ENCODE measurements at places on chromosomes 6 and 20. TPM values are rescaled to one million over a fixed set of nuclear protein-coding genes. Genes with fewer than 3 reads are reported as not detected.

DNA sequence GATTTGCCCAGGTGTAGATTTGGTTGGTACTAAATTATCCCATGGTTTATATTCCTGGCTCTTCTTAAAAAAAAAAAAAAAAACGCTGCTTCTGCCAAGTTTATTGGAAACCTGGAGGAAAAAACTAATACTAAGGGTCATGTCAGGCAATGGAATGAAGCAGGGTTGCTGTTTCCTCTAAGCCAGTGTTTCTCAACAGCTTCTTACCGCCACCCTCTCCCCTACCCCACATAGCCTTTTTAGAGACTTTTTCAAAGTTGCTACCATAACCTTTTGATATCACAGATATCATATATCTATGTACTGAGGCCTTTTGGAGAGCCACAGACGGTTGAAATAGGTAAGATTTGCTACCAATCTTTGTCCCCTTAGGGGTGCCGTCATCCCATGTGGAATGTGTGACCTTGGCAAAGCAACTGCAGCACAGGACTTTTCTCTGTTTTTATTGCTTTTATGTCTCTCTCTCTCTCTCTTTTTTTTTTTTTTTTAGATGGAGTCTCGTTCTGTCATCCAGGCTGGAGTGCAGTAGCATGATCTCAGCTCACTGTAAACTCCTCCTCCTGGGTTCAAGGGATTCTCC is 35.0 kb downstream of the SYTL3 start:
- H3K27me3 ChIP-seq, result no peaks in the 10 kb centered on the region
- H3K36me3 ChIP-seq, result no peaks in the 10 kb centered on the region
- no peak overlapping the region for H3K27ac ChIP-seq
- H3K4me3 ChIP-seq, result no peak overlapping the region

GRCh38 chr6:24851086-24851485 is 52.4 kb upstream of the ARMH2 start:
- DNase-seq, result no peak
- H3K4me3 ChIP-seq, result no peak overlapping the region
- H3K4me1 ChIP-seq, result no peaks in the 10 kb centered on the region
- no peak overlapping the region for H3K27ac ChIP-seq
- H3K36me3 ChIP-seq, result peaks cover 2% of the 10 kb centered on the region

DNA sequence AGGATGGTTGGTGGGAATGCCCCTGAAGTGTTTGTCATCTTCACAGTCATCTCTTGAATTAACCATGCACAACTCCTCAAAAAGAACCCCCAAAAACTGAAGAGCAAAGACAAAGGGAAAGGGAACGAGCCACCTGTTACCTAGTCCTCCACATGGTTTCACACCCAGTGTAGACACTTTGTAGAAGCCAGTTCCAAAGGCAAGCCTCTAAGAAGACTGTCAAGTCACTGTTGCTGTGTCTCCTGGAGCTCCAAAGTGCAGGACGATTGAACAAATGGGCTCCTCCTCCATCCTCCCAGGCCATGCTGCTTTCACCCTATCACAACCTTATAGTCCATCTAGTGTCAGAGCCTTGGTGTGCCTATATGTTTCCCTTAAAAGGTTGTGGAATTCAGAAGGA is 277.6 kb upstream of the PRDM1 start:
- no peaks in the 10 kb centered on the region for H3K36me3 ChIP-seq
- peaks cover 18% of the 10 kb centered on the region for H3K4me1 ChIP-seq
- no peak overlapping the region for H3K27ac ChIP-seq
- no peak for DNase-seq
- H3K4me3 ChIP-seq, result no peak overlapping the region
- no peaks in the 10 kb centered on the region for H3K27me3 ChIP-seq

Gene RFX6
- not detected for total RNA-seq

DNA sequence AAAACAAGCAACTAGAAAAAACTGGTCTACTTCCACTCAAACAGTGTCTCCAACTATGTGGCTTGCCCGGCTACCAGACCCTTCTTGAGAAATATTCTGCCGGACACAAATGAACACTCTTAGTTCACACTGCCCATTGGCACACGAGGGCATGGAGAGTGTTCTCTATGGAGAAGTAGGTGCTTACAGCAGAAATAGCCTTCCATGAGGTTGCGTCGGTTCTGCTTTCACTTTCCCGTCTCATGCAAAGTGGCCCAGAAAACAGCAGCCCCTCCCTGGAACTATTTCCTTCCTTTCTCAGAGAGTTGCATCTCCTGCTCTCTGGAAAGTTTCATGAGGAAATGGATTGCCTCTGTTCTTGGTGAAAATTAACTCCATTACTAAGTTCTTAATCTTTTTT is 9.5 kb upstream of the HLA-DOA start:
- H3K27ac ChIP-seq, result peak overlapping the region; percentile 83
- peaks cover 21% of the 10 kb centered on the region for H3K4me1 ChIP-seq
- H3K27me3 ChIP-seq, result peaks cover 2% of the 10 kb centered on the region
- H3K36me3 ChIP-seq, result no peaks in the 10 kb centered on the region

DNA sequence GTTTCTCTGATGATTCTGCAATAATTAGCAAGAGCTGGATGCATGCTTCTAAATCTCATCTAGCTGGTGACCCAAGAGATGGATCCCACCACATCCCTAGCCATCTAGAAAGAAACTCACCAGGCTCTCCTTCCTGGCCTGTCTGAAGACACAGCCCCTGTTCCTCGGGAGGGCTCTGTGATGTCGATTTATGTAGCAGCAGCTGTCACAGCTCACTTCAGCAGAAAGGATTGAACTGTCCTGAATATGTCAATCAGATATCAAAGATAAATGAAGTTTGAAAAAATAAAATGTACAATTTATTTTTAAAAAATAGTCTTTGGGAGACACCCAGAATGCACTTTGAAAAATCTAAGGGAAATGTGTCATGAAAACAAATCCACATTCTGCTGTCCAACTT is 67.3 kb upstream of the TSHZ2 start:
- no peak overlapping the region for H3K4me3 ChIP-seq
- H3K27ac ChIP-seq, result no peak overlapping the region
- H3K4me1 ChIP-seq, result no peaks in the 10 kb centered on the region
- no peaks in the 10 kb centered on the region for H3K27me3 ChIP-seq
- DNase-seq, result no peak

GRCh38 chr6:68675548-68675947 is 40.5 kb downstream of the ADGRB3 start:
- no peaks in the 10 kb centered on the region for H3K27me3 ChIP-seq
- no peak overlapping the region for H3K4me3 ChIP-seq
- peaks cover 7% of the 10 kb centered on the region for H3K4me1 ChIP-seq
- H3K27ac ChIP-seq, result no peak overlapping the region

Gene SLC17A3
- total RNA-seq, result not detected

DNA sequence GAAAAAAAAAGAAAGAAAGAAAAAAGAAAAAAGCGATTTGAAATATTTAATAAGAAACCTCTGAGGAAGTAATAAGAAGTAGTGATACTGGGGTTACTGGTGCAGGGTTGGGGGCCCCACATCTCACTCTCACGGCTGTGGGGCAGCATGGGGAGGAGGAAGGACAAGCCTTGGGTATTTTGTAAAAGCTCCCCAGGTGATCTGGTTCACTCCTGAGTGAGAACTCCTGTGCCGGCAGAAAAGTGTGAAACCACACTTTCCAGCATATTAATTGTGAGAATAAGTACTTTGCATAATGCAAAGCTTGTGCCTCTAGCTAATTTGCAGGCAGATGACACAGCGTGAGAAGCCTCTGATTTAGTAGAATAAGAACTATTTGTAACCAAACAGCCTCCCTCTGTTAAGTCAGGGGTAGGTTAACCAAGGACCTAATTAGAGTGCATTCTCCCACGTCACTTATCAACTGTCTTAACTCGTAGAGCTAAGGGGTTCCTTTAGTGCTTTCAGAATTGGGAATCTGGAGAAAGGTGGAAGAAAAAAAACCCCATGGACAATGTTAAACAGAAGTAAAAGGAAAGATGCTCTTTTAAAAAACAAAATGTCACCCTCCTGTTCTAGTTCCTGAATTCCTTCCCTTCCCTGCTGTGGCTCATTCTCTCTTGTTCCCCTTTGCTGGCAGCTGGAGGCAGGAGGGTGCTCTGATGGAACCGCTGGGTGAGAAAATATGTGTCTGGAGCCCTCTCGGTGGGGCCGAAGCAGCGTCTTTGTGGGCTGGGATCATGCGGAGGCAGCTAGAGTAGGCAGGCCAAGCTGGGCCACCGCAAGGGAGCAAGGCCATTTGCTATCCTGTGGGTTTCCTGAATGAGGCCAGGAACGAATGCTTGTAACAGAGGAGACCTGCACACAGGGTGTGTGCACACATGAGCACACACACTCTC is 108.7 kb downstream of the FYN start:
- DNase-seq, result no peak
- no peak overlapping the region for H3K27ac ChIP-seq
- no peaks in the 10 kb centered on the region for H3K36me3 ChIP-seq
- no peak overlapping the region for H3K4me3 ChIP-seq
- peaks cover 41% of the 10 kb centered on the region for H3K4me1 ChIP-seq

DNA sequence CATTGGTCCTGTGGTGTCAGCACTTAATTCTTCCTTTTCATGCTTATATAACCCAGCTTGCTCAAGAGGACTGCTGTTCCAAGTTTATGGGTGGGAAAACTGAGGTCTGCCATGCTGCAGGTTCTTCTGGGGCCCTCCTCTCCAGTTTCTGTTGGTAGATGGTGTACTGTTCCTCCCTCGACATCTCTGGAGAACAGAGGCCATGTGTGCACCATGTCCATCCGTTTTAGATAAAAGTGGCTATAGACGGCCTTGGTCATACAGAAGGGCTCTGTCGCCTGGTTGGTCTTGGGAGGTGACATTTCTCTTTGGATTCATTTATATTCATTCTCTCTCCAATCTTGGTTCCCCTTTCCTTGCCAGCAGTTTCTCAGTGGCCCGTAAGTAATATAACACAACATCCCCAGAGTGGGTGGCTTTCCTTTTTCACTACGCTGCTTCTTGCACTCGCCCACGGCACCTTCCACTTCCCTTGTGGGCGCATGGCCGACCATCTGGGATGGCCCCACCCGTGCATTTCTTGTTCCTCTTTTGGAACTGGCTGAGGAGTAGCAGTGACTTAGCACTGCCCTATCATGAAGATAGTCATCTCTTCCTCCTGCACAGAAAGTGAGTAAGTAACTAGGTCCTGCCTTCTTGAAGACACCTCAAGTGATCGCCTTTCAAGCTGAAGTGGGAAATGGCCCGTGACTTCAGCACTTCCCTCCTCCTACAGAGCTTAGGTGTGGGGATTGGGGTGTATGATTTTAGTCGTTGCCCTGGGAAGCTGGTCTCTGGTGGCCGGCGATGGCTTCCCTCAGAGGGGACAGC is 94.2 kb downstream of the RREB1 start:
- H3K4me3 ChIP-seq, result no peak overlapping the region
- peak; percentile 41 for DNase-seq
- H3K36me3 ChIP-seq, result peaks cover 40% of the 10 kb centered on the region
- peak overlapping the region; percentile 12 for H3K27ac ChIP-seq

GRCh38 chr6:116667623-116668022 is 943 bp downstream of the ZUP1 start:
- no peak for DNase-seq
- H3K4me1 ChIP-seq, result no peaks in the 10 kb centered on the region
- no peak overlapping the region for H3K27ac ChIP-seq
- H3K27me3 ChIP-seq, result no peaks in the 10 kb centered on the region

- DNase-seq, result no peak
- no peaks in the 10 kb centered on the region for H3K36me3 ChIP-seq
- no peak overlapping the region for H3K4me3 ChIP-seq
- H3K27ac ChIP-seq, result no peak overlapping the region
Measured at GRCh38 chr6:101626269-101626668, 232.8 kb downstream of the GRIK2 start.

GRCh38 chr6:83702749-83703148 is 6.2 kb downstream of the SNAP91 start:
- no peak overlapping the region for H3K27ac ChIP-seq
- DNase-seq, result no peak
- peaks cover 3% of the 10 kb centered on the region for H3K4me1 ChIP-seq
- H3K4me3 ChIP-seq, result no peak overlapping the region

Gene APOBEC2
- not detected for total RNA-seq

DNA sequence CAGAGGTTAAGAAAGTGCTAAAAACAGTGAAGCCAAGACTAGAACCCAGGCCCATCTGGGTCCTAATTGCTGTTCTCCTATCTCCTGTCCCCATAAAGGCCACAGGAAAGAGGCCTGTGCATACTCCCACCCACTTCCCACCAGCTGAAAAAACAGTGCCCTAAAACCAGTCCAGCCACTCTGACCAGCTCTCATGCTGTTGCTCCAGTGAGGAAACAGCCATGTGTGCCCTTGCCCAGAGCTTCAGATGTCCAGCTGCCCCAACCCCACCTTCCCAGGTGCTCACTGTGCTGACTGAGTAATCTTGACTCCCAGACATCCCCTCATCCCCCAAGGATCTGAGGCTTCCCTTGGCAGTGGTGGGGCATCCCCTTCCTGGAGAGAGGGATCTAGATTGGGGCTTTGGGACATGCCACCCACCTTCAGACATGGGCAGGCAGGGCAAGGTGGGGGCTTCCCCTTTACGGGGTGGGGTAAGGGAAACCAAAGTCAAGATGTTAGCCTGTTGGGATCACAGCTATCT is 28.7 kb downstream of the KCNK5 start:
- H3K27ac ChIP-seq, result peak overlapping the region; percentile 4
- no peak overlapping the region for H3K4me3 ChIP-seq
- H3K36me3 ChIP-seq, result no peaks in the 10 kb centered on the region

DNA sequence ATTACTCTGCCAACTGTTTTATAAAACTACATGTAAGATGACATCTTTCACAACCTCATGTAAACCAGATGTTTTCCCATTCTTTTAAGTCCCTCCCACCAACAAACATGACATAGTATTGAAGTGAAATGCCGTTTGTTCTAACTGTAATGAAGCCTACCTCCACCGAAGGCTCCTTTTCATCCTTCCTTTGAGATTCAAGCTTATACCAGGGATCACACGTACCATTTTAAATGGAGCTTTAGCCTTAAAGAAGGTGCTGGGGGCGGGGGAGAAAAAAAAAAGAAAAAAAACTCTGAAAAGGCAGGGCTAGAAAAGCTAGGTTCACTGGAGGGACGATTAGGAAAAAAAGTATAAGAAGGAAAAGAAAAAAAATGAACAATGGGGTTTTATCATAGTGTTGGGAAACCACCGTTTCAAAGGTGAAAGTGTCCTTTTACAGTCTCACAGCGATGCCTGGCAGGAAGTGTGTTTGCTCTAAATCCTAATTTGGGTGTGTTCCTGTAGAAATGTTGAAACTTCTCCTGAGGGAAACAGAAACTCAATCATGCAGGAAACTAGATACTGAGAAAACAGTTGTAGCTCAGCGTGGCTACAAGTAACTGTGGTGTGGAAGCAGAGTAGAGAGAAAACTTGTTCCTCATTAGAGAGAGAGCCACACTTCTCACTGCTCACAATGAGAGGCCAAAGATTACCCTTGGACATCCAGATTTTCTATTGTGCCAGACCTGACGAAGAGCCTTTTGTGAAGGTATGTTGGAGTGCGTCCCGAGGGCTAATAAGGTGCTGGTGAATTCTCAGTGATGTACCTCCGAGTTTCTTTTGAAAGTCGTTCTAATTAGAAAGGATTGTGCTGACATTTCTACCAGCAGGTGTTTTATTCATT is 37.6 kb upstream of the HINT3 start:
- peak; percentile 47 for DNase-seq
- H3K4me1 ChIP-seq, result no peaks in the 10 kb centered on the region
- no peaks in the 10 kb centered on the region for H3K27me3 ChIP-seq
- H3K4me3 ChIP-seq, result peak overlapping the region; percentile 10
- no peak overlapping the region for H3K27ac ChIP-seq

Data from tibial nerve (tissue), 4 donors.